Adrenal gland (tissue), 19 donors: ENCODE measurements at places on chromosomes 7 and 10. TPM values are rescaled to one million over a fixed set of nuclear protein-coding genes. Genes with fewer than 3 reads are reported as not detected.

The UCMA gene
- polyA plus RNA-seq = not detected

The ATP6V0A4 gene
- polyA plus RNA-seq = not detected

The AKR1C8 gene
- not detected for polyA plus RNA-seq

The SDK1 gene
- 1.8 TPM for polyA plus RNA-seq

The AGR2 gene
- polyA plus RNA-seq = 0.13 TPM

The ACHE gene
- 3.0 TPM for polyA plus RNA-seq
